ENCODE measurements at places on chromosomes 4 and X. TPM values are rescaled to one million over a fixed set of nuclear protein-coding genes. Genes with fewer than 3 reads are reported as not detected.

- no peak for DNase-seq
These were observed 7.9 kb downstream of the SMIM31 start for GRCh38 chr4:164761746-164762275.

GRCh38 chrX:9493936-9494335, 29.1 kb downstream of the TBL1X start:
- DNase-seq, result no peak

GRCh38 chrX:9357518-9358114, 107.2 kb upstream of the TBL1X start:
- DNase-seq, result no peak

The ZNF141 gene
- 45.9 TPM for total RNA-seq

DNA sequence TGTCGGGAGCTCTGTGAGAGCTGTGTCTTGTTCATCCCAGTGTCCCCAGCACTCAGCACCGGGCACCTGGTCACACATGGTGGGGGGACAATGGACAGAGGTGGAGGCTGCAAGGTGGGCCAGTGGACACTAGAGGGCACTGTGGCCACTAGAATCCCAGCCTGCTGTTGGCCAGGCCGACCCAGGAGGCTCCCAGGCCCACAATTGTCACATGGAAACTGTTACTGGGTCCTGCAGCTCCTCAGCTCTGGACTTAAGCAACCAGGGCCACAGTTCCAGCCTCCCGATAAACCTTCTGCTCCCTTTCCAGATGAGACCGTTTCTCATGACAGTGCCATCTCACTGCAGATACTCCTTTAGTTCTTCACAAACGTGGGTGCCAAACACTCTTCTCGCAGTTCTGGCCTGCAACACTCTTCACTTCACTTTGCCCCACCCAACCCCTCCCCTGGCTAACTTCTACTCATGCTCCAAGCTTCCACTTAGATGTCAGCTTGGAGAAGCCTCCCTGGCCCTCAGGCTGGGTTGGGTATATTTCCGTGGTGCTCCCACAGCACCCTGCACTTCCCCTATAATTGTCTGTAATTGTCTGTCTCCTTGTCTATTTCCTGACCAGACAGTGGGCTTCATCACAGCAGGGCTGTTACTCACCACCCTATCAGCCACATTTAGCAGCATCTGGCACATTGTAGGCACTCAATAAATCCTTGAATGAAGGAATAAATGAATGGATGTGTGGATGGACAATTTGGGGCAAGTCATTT, 3.5 kb upstream of the IQSEC2 start:
- peak; percentile 77 for DNase-seq

DNA sequence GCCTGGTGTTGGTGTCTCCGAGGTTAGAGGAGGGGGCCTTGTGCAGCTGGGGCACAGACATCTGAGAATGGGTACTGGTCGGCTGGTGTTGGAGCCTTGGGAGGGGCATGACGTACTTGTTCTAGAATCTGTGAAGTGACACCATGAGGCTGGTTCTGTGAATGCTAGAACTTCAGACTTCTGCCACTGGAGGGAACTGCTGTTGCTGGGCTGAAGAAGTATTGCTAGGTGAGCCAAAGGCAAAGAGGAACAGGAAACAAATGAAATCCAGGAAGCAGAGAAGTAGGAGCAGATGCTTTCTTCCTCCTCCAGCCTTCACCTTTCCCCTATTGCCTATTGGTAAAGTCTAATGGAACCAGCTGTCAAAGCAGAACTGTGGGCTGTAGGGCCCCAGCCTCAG, 120.9 kb upstream of the DDIT4L start:
- DNase-seq, result no peak
